ENCODE measurements at places on chromosomes 12 and 14. TPM values are rescaled to one million over a fixed set of nuclear protein-coding genes. Genes with fewer than 3 reads are reported as not detected.

Gene XRCC3
- 27.4 TPM for polyA plus RNA-seq

Gene PTGDR
- polyA plus RNA-seq = not detected

Gene LRRC10
- not detected for polyA plus RNA-seq

Gene KRT4
- polyA plus RNA-seq = 3.2 TPM

Gene VASH1
- polyA plus RNA-seq = 5.1 TPM

Gene CDKN1B
- polyA plus RNA-seq = 20.3 TPM

Gene TAS2R50
- not detected for polyA plus RNA-seq

Gene MYH6
- polyA plus RNA-seq = not detected

Gene DNAAF2
- 10.8 TPM for polyA plus RNA-seq

Gene CRIP1
- 1,023 TPM for polyA plus RNA-seq

Gene KLRD1
- polyA plus RNA-seq = not detected

Gene EIF2S3B
- polyA plus RNA-seq = 2.0 TPM

Gene PLEKHG7
- polyA plus RNA-seq = not detected

Gene TPPP2
- polyA plus RNA-seq = not detected

Gene HOXC11
- 0.45 TPM for polyA plus RNA-seq

Gene PLBD1
- 6.0 TPM for polyA plus RNA-seq

Gene LRCOL1
- not detected for polyA plus RNA-seq

Gene CLEC2A
- polyA plus RNA-seq = not detected

Gene DDHD1
- 6.3 TPM for polyA plus RNA-seq

Gene GPR65
- polyA plus RNA-seq = not detected

Gene ART4
- polyA plus RNA-seq = not detected

Gene TMED10
- polyA plus RNA-seq = 290 TPM

Gene BDKRB1
- 2.8 TPM for polyA plus RNA-seq

Gene ABCD4
- 36.6 TPM for polyA plus RNA-seq

Gene AQP6
- polyA plus RNA-seq = not detected

Gene TMEM63C
- polyA plus RNA-seq = 0.91 TPM

Gene EIF2B1
- polyA plus RNA-seq = 37.9 TPM

Gene PTPRB
- 0.16 TPM for polyA plus RNA-seq

Gene SELPLG
- polyA plus RNA-seq = 0.65 TPM

Gene GARIN6
- polyA plus RNA-seq = not detected

Gene SART3
- polyA plus RNA-seq = 77.2 TPM

Gene LRP1-AS
- polyA plus RNA-seq = not detected

Gene ISCU
- polyA plus RNA-seq = 97.1 TPM

Gene FCF1
- polyA plus RNA-seq = 86.3 TPM

Gene PXMP2
- polyA plus RNA-seq = 18.7 TPM

Gene HOXC5
- 0.64 TPM for polyA plus RNA-seq

Gene KRT80
- 46.0 TPM for polyA plus RNA-seq

Gene KRT3
- polyA plus RNA-seq = not detected

Gene CYP46A1
- 0.12 TPM for polyA plus RNA-seq

Gene GXYLT1
- polyA plus RNA-seq = 12.9 TPM

Gene RITA1
- 19.8 TPM for polyA plus RNA-seq

Gene IFNG-AS1
- polyA plus RNA-seq = not detected

Gene CLIP1
- 49.7 TPM for polyA plus RNA-seq

Gene LUM
- polyA plus RNA-seq = 0.58 TPM

Gene SLC38A4
- not detected for polyA plus RNA-seq

Gene KRT77
- not detected for polyA plus RNA-seq

Data from A549 (cell line).